ENCODE measurements at places on chromosomes 16 and 17.

DNA sequence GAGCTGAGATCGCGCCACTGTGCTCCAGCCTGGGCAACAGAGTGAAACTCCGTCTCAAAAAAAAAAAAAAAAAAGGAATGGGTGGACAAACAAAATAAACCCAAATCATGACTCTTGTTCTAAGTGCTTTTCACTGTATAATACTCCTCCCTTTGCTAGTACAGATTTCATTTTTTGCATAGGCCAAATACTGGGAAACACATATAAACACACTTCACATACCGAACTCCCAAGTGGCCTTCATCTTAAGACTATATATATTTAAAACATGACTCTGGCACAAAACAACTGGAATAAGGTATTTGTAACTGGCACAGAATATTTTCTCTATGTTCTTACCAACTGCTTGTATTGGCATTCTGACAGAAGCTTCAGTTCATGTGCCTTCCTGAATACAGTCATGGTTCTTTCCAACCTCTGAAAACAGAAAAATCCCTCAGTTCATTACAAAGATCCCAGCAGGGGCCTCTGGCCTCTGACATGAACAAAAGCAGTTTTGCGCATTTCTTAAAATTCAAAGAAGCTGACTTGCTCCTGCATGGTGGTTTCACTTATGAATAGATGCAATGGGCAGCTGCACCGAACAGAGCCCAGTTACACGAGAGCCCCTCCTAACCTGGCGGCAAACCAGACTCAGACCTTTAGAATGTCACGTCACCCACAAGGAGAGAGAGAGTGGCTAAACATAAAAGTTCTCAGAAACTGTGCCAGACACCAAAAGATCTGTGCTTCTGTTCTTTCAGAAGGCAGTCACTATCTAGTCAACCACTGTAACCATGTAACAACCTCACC lies 19.1 kb upstream of the COPRS start:
- no peak for DNase-seq

DNA sequence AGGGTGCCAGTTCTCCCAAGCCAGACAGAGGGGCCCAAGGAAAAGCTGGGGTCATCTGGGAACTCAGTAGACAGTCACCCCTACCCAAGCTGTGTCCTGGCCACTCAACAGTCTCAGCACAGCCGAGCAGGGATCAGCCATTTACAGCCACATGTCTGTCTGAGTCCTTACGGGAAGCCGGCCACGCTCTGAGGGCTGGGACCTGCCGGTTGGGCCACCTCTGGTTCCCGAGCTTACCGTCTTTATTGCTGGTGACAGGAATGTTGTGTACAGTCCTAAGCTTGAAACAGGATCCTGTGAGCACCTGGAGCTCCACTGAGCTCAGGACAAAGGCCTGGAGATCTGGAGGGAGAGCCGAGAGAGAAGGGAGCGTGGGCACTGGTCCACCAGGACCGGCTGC lies 59.8 kb downstream of the TIMM22 start:
- DNase-seq, result no peak

DNA sequence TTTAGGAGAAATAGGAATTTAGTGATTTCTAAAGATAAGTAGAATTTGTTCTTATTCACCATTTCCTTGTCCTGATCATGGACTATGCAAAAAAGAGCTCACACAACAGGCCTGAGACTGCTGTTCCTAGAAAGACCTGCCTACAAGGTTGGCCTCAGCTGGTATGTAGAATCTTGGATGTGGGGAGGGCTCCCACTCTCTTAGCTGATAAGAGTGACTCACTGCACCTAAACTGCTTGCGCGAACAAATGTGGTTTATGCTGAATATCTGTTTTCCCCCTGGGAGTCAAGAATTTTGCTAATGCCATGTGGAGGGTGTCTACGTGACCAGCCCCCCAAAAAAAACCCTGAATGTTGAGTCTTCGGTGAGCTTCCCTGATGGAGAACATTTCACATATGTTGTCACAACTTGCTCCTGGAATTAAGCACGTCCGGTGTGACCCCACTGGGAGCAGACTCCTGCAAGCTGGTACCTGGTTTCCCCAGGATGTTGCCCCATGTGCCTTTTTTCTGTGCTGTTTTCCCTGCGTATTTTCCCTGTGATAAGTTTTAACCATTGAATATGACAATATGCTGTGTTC lies 68.8 kb upstream of the HSBP1 start:
- DNase-seq, result no peak

DNA sequence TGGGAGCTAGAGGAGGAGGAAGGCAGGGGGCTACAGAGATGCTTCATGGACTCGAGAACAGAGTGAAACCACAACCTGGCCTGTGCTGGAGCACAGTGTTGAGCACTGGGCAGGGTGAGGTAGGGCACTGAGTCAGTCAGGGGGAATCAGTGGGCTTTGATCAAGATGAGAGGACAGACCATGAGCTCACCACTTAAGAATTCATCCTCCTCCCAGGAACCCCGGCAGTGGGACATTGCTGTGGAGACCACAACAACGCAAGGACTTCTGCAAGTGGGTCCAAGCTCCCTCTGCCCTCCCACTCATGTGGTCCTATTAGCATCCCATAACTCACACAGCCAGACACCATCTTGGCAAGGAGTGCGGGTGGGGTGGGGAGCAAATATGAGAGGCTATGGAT lies 1.7 kb upstream of the CES5A start:
- DNase-seq, result no peak

DNA sequence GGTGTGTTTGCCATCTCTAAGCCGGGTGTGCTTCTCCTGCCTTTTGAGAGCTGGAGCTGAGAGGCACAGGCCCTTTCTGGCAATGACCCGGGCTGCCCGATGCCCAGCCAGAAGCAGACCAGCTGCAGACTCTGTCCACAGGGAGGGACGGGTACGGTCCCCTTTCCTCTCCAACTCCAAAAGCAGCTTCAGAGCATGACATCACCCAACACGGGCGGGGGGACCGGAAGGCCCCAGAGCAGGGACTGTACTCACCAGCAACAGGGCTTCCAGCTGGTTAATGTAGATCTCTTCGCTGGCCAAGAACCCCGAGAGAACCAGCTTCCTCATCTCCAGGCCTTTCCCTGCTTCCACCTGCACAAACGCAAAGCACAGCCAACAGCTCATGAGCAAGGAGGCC lies 79.4 kb downstream of the ABR start:
- DNase-seq, result no peak
